Smooth muscle cell of bladder (primary cell): ENCODE measurements at places on chromosomes 3 and 15. TPM values are rescaled to one million over a fixed set of nuclear protein-coding genes. Genes with fewer than 3 reads are reported as not detected.

The CACNA2D3 gene
- total RNA-seq = 0.14 and 0.18 TPM in 2 replicates

The IL17RC gene
- 24.7 and 34.0 TPM in 2 replicates for total RNA-seq

The CSTA gene
- total RNA-seq = 3.8 and 8.0 TPM in 2 replicates

The CPNE9 gene
- total RNA-seq = not detected in 2 replicates

The GOLGA6B gene
- 0.09 TPM in 1 of 2 replicates, not detected in the other for total RNA-seq

The SLC28A1 gene
- total RNA-seq = not detected in 2 replicates

The PYGO1 gene
- 6.8 and 8.6 TPM in 2 replicates for total RNA-seq

The A4GNT gene
- not detected in 2 replicates for total RNA-seq

The WDR76 gene
- total RNA-seq = 2.7 and 2.8 TPM in 2 replicates

The KAT2B gene
- total RNA-seq = 5.3 and 5.9 TPM in 2 replicates

The LRRC31 gene
- not detected in 2 replicates for total RNA-seq
